Peyer's patch (tissue), 4 donors: ENCODE measurements at places on chromosomes 4 and X.
A peak's percentile ranks its signal among the peaks of the same experiment; 100 is the strongest.

GRCh38 chr4:2365913-2366210 lies 52.6 kb downstream of the ZFYVE28 start:
- DNase-seq, result no peak

DNA sequence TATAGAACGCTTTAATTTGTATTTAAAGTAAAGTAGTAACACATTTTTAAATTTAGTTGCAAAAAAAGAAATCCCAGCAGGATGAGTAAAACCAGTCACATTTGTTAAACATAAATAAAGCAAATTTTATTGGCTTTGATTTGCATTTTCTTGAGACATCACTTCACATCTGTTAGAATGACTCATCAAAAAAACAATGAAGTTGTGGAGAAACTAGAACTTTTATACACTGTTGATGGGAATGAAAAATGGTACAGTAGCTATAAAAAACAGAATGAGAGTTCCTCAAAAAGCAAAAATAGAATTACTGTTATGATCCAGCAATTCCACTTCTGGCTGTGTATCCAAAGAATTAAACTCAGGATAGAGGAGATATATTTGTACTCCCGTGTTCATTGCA lies 454.0 kb upstream of the KLHL4 start:
- no peak for DNase-seq

- DNase-seq, result no peak
Observed at GRCh38 chr4:147430111-147430510, 50.8 kb upstream of the EDNRA start.

DNA sequence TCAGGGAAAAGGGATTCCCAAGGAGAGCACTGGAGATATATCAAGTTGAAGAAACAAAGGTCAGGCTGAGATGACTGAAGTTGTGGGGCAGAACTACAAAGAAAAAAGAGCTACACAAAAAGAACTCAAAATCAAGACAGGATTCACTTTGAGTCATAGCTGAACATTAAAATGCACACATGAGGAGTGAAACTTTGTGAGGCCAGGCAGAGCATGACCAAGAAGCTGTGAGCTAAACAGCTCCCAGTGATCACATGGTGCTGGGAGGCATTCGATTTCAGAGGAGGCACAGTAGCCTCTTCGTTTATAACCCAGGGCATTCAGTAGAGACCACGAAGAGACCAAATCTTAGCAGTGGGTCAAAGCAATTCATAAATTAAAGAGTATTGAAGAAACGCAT lies 145.3 kb downstream of the ATRX start:
- no peak for DNase-seq

DNA sequence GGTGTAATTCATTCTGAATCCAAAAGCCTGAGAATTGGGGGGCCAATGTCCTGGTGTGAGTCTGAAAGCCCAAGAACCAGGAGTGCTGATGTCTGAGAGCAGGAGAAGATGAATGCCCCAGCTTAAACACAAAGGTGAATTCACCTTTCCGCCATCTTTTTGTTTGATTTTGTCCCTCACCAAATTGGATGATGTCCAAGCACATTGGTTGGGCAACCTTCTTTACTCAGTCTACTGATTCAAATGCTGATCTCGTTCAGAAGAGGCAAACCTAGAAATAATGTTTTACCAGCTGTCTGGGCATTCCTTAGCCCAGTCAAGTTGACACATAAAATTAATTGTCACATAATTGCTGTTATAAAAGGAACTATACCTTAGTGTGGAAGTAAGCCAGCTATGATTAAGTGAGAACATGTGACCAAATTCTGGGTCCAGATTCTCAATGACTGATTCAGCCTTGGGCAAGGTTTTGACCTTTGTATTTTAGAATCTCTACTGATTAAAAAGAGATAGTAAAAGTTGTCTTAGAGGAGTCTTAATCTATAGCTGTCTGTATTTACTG lies 34.5 kb upstream of the SLC4A4 start:
- DNase-seq, result no peak

DNA sequence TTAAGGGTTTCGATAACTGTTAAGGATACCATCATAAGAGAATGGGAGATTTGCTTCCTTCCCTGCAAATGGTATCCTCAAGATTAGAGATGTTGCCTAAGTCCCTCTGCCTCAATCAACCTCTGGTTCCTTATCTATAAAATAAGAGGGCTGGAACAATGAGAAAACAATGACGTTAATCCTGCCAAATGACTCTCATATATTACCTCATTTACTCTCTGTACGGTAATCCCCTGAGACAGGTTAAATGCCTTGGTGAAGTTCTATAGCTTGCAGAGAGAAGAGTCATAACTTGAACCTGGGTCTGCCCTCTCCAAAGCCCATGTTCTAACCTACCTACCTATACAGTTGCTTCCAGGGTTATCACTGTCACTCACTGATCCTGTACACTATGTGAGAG lies 100.2 kb upstream of the OTUD4 start:
- DNase-seq, result no peak

- DNase-seq, result no peak
Observed at GRCh38 chr4:137300776-137301175, 231.5 kb downstream of the PCDH18 start.

GRCh38 chr4:52641854-52642563 lies 17.1 kb downstream of the USP46 start:
- DNase-seq, result no peak

DNA sequence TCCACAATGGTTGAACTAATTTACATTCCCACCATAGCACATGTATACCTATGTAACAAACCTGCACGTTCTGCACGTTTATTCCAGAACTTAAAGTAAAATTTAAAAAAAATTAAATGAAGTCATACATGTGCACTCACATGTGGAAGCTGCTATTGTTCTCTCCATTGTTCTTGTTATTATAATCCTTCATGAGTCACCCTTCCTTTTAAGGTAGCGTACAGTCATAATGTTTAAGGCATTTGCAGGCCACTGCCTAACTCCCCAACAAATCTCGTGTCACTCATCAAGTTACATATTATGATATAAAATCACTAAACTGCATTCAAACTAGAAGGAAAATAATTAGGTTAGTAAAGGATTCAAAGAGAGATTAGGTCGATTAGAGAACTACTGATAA lies 63.6 kb downstream of the SLC7A11 start:
- no peak for DNase-seq

DNA sequence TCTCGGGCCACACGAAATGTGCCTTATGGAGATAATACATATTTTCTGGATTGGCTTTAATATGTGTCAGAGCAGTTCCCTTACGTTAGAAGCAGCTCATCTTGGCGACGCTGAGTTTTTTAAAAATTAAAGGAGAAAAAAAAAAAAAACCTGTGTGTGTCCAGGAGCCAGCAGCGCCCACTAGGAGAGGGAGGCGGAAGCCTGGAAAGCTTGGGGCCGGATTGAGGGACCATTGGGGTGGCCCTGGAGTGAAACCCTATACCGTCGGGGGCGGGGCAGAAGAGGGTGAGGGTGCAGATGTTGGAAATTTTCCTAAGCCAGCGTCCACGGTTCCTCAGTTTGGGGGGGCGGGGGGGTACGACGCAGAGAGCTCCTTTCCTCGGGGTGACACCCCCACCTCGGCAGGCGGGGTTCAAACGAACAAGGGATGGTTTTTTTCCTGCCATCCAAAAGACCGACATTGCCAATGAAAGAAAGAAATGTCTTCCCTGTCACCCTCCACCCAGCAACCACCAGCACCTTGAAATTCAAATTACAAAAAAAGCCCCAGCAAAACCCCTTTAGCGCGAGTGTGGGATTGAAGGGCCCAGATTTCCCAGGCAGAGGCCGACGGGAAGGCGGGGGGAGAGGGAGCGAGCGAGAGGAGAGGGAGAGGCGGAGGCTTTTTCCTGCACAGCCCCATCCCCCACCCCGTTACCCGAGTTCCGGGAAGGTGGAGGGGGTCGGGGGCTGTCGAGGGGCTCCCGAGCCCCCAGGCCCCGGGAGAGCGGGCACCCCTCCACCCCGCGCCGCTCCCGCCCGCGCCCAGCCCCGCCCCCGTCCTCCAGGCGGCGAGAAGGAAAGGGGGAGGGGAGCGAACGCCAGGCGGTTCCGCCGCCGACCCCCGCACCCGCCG lies 859 bp downstream of the SMARCA1 start:
- peak; percentile 41 for DNase-seq

DNA sequence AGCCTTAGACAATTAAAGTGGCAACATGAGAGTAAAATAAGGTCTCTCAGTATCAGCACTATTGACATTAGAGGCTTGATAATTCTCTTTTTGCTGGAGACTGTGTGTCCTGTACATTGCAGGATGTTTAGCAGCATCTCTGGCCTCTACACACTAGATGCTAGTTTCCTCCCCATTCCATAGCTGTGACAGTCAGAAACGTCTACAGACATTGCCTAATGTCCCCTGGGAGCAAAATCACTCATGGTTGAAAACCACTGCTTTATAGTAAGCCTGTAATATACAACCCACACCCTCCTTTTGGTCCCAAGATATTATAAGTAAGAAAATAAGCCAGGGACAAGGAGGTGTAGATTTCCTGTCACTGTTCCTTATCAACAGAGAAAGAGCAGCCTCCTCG lies 166.0 kb downstream of the FRMPD4 start:
- DNase-seq, result no peak

- DNase-seq, result peak; percentile 68
Observed at GRCh38 chrX:148380650-148381561, 119.5 kb upstream of the AFF2 start.

- no peak for DNase-seq
Observed at GRCh38 chr4:158155656-158156356, 17.0 kb downstream of the GASK1B start.

- DNase-seq, result no peak
Observed at GRCh38 chrX:1295550-1295949, 26.9 kb downstream of the CSF2RA start.

- DNase-seq, result no peak
Observed at GRCh38 chrX:153692003-153692402, 4.3 kb downstream of the SLC6A8 start.

DNA sequence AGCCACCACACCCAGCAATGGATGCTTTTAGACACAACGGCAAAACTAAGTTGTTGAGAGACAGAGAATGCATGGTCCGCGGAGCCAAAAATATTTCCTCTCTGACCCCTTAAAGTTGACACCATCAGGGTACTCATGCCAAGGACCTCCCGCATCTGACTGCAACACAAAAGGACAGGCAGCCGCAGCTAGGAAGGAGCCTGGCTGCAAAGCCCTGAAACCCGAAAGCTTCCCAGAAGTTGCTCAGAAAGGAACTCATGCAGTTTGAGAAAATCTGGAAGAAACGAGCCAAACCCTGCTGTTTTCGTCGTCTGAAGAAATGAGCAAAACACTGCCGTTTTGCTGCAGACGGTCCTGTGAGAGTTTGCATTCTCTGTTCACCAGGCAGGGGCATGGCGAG lies 16.5 kb downstream of the DHRSX start:
- DNase-seq, result no peak
